ENCODE measurements at places on chromosomes 6 and 20.

DNA sequence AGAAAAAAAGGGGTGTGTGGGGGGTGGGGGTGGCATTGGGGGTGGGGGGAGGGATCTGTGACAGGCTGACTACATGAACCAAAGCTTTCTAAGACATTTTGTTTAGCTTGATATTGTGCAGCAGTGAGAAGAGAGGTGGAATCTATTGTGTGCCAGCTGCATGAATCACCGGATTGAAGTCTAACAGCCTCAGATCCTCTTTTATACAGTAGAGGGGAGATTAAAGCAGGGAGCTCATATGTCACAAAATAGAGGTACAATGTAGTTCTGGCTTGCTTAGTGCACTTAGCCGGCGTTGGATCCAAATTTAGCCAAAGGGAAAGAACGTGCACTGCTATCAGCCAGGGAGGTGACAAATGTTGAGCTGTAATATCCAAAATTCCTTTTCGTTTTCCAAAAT lies 404.2 kb upstream of the CITED2 start:
- no peak for DNase-seq

DNA sequence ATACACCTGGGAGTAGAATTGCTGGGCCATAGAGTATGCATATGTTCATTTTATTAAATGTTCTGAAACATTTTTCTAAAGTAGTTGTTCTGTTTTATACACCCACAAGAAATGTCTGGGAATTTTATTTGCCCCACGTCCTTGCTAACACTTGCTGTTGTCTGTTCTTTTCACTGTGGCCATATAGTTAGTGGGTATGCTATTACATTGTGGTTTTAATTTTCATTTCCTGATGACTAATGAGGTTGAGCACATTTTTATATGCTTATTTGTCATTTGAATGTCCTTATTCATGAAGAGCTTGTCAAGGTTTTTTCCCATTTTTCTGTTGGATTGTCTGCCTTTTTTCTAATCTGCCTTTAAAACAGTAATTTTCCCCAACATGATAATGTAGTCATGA lies 41.5 kb upstream of the TGM3 start:
- DNase-seq, result no peak

GRCh38 chr6:53287336-53288225 lies 61.2 kb downstream of the ELOVL5 start:
- no peak for DNase-seq

GRCh38 chr6:141261016-141261671 lies 871.6 kb upstream of the GJE1 start:
- no peak for DNase-seq

Measured in activated CD4-positive, alpha-beta T cell treated with anti-CD3 and anti-CD28 coated beads for 24 hours (primary cell).